ENCODE measurements at places on chromosomes 4 and X. TPM values are rescaled to one million over a fixed set of nuclear protein-coding genes. Genes with fewer than 3 reads are reported as not detected.

The FMR1NB gene
- polyA plus RNA-seq, result not detected

The SAT1 gene
- 36.2 TPM for polyA plus RNA-seq

The CHRDL1 gene
- polyA plus RNA-seq, result 7.4 TPM

The NALF2 gene
- 0.53 TPM for polyA plus RNA-seq

The GPC3 gene
- 368 TPM for polyA plus RNA-seq

The CRLF2 gene
- polyA plus RNA-seq, result 0.16 TPM

The XAGE2 gene
- 1.3 TPM for polyA plus RNA-seq

Data from muscle of back (tissue), 13 donors.